ENCODE measurements at places on chromosomes 6 and 20.

GRCh38 chr20:44279228-44279627, 31.8 kb downstream of the FITM2 start:
- peak; percentile 88 for DNase-seq

- DNase-seq, result no peak
Observed at GRCh38 chr20:16601047-16601446, 27.8 kb upstream of the KIF16B start.

DNA sequence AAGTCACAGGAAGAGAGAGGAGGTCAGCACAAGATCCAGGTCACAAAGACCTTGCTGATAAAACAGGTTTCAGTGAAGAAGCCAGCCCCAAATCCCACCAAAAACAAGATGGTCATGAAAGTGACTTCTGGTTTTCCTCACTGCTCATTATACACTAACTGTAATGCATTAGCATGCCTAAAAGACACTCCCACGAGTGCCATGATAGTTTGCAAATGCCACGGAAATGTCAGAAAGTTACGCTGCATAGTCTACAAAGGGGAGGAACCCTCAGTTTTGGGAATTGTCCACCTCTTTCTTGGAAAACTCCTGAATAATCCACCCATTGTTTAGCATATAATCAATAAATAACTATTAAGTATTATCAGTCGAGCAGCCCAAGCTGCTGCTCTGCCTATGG, 427.2 kb downstream of the RFPL4B start:
- DNase-seq, result no peak

DNA sequence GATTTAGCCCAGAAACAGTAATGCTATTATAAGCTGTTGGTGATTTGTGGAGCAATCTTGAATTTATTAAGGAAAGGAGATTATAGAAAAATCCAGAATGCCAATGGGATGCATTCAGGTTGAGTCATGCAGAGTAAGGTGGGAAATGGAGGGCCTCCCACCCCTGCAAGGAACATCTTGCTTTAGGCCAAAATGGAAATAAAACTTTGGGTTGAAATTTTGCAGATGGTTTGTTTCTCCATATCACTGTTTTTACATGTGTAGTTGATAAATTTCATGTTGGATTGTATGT, 152.4 kb downstream of the BCAS1 start:
- no peak for DNase-seq

DNA sequence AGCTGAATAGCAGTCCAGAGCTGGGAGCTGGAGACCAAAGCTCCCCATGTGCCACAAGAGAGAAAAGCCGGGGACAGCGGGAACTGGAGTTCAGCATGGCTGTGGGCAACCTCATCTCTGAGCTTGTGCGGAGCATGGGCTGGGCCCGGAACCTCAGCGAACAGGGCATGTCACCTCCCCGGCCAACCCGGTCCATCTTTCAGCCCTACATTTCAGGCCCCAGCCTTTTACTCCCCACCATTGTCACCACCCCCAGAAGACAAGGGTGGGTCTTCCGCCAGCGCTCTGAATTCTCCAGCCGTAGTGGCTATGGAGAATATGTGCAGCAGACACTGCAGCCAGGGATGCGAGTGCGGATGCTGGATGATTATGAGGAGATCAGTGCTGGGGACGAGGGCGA, 4.0 kb downstream of the CUL9 start:
- no peak for DNase-seq

DNA sequence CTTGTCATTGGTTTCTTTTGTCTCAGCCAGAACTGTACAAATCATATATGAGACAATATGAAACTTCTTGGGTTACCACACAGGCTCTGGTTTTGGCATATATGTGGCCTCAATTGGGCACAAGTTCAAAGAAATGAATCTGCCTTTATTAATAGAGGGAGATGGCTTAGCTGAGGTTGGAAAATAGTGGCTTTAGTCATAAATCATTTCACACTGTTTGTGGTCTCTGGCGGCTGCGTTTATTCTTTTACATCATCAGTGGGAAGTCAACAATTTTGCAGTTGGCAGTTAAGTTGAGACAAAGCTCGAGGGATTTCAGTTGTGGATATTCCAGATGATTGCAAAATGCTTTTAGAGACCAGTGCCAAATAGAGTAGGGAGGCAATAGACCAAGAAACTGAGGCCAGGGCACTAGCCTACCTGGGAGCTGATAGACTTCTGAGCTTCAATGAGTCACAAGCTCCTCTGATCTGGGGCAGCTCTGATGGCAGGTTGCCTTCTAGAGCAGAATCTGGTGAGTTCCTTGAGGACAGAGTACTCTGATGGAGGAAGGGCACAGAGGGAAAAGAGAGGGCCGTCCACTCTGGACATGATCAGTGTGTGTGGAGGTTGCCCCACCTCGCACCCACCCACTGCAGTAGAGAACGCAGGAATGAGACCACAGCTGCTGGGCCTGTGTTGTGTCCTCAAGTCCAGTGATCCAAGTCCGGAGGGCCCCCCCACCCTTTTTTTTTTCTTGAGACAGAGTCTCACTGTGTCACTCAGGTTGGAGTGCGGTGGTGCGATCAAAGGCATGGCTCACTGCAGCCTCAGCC, 73.5 kb downstream of the ARMC2 start:
- DNase-seq, result peak; percentile 86

- peak; percentile 74 for DNase-seq
Observed at GRCh38 chr6:3534599-3534998, 77.7 kb upstream of the SLC22A23 start.

GRCh38 chr20:33235696-33236095, at the start of gene BPIFA1:
Gene BPIFA1, plus strand, starts transcription at chr20:33235996. Its CDS starts 1,716 bp downstream, at chr20:33237712.
- DNase-seq, result no peak

- no peak for DNase-seq
Observed at GRCh38 chr6:142984386-142984785, 39.4 kb upstream of the HIVEP2 start.

GRCh38 chr6:133309579-133309978, 68.4 kb downstream of the EYA4 start:
- peak; percentile 66 for DNase-seq

DNA sequence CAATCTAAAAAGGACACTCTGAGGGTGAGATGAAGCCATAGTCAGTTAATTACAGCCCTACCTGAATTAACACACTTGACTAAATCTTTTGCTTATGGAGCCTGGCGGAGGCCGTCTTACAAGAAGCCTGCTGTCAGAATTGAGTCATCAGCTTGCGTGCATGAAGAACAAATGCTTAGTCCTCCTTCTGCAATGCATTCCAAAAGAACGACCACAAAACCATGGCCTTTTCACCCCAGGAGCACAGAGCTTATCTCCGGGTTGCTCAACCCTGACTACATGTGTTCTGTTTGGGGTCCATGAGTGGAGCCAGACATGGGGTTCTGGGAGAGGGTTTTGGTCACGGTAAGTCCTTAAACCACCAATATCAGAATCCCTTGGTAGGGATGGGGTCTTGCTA, 318.1 kb downstream of the CLIC5 start:
- DNase-seq, result peak; percentile 100

DNA sequence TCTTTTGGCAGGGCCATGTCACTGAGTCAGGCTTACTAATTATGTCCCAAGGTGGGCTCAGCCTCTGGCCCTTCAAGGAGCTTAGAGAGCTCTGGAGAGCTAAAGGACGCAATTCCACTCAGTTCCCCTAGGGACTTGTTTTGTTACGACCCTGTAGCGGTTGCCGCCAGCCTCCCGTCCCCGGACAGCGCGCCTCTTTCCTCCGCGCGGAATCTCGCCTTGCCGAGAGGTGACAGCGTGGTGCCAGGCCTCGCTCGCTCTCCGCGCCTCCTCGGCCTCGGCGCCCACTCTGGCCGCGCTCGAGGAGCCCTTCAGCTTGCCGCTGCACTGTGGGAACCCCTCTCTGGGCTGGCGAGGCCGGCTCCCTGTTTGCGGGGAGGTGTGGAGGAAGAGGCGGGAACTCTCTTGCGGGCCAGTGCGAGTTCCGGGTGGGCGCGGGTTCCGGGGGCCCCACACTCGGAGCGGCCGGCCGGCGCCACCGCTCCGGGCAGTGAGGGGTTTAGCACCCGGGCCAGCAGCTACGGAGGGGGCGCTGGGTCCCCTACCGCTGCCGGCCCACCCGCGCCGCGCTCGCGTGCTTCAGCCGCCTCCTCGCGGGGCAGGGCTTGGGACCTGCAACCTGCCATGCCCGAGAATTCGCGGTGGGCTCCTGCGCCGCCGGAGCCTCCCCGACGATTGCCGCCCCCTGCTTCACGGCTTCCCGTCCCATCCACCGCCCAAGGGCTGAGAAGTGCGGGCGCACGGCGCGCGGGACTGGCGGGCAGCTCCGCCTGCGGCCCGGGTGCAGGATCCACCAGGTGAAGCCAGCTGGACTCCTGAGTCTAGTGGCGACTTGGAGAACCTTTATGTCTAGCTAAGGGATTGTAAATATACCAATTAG, 9.9 kb upstream of the ZNF311 start:
- DNase-seq, result no peak

DNA sequence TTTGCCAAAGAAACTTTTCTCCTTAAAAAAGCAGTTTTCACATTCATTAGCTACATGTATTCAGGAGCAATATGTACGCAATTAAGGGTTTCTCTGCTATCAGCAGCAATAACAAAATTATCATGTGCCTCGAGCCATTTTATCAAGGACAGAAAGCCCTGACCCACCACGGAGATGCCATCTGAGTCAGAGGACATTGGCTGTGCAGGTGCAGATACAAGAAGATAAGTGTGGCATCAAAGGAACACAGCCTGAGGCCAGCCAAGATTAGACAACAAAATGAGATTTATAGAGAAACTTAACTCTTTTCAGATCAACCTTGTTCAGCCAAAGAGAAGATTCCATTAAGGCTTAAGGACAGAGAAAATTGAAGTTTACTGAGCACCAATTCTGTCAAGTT, 115.2 kb upstream of the LGSN start:
- no peak for DNase-seq

GRCh38 chr20:44649126-44649525, 2.4 kb downstream of the ADA start:
- no peak for DNase-seq

- peak; percentile 59 for DNase-seq
Observed at GRCh38 chr6:13307508-13307995, 20.8 kb downstream of the TBC1D7 start.

GRCh38 chr6:135322427-135323201, 141.5 kb downstream of the MYB start:
- no peak for DNase-seq

DNA sequence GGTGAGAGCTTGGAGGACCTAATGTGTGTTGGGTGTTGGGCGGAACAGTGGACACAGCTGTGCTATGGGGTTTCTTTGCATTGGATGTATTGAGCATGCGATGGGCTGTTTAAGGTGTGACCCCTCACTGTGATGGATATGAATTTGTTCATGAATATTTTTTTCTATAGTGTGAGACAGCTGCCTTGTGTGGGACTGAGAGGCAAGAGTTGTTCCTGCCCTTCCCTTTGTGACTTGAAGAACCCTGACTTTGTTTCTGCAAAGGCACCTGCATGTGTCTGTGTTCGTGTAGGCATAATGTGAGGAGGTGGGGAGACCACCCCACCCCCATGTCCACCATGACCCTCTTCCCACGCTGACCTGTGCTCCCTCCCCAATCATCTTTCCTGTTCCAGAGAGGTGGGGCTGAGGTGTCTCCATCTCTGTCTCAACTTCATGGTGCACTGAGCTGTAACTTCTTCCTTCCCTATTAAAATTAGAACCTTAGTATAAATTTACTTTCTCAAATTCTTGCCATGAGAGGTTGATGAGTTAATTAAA, 3.0 kb downstream of the HLA-A start:
- no peak for DNase-seq

DNA sequence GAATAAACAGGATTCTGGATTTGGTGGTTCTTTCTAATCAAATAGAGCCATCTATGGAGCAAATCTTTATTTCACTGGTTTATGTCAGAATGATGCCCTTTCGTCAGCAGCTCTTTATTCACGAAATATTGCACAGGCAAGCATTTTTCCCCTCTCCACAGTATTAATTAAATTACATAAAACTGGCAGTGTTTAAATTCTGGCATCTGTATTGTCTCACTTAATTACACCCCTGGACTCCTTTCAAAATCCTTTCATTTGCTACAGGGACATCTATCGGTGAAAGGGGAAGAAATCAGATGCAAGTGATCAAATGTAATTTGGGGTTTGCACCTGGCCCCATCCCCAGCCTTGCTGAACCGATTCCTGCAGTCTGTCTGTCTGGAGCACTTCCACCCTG, 801.9 kb downstream of the QKI start:
- no peak for DNase-seq

DNA sequence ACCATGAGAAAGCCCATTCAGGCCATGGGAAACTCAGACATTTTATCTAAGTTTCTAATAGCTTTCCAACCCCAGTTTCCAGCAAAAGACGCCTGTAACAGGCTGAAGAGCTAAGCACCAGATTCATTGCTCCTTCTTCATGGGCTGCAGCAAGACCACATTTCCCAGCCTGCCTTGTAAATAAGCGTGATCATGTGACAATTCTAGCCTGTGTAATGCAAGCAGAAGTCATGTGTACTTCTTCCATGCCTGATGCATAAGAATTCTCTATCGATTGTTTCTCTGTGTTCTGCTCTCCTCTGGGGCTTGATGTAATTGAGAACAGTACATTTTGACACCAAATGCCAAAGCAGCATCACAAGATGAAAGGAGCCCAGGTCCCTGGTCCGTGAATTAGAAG, 6.8 kb downstream of the PCSK2 start:
- no peak for DNase-seq

DNA sequence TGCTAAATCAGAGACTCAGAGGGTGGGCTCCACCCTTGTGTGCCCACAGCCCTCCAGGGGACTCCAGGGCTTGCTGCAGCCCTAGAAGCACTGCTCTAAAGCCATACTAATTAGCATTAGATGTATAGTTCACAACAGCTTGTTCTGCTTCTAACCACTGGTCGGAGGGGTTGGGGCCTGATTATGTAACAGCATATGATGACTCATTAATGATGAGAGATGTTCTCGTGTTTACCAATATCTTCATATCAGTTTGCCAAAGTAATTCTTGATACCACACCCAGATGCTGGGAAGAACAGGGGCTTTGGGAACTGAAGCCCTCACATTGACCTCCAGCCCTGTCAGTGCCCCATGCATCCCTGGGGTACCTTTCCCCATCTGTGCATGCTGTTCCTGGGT, 104.1 kb upstream of the FOXA2 start:
- no peak for DNase-seq

- no peak for DNase-seq
Observed at GRCh38 chr6:106253731-106254130, 71.8 kb downstream of the ATG5 start.

GRCh38 chr6:139335447-139336210, 38.8 kb downstream of the CITED2 start:
- no peak for DNase-seq

DNA sequence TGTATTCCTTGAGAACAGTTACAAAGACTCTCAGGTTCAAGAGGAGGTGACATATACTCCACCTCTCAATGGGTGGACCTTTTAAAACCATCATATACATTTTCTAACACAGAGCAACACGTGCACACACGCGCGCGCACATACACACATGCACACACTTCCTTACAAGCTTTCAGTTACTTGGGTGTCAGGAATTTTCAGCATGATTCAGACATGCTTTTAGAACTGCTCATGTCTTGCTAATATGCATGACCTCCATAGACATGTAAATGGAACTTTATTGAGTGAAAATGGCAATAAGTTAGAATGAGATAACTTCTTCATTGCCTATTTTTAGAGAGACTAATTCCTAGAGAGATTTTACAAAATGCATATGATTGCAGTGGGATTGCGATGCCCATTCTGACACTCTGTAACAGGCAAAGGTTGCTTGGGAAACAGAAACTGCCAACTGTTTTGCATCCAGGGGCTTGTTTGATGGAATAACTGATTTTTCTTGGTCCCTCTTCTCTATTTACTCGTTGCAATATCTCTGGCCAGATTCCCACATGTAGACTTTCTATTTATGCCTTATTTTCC, 531.4 kb upstream of the RNF217 start:
- peak; percentile 10 for DNase-seq

- no peak for DNase-seq
Observed at GRCh38 chr20:50690650-50691572, at the start of gene RIPOR3. Gene RIPOR3, minus strand, starts transcription at chr20:50691542. Its CDS starts 414 bp downstream, at chr20:50691128.

Data from LHCN-M2 (cell line).